ENCODE measurements at places on chromosomes 2 and 18.

- no peak for DNase-seq
Observed at GRCh38 chr2:1889099-1889650, 144.9 kb upstream of the PXDN start.

GRCh38 chr2:12183032-12183645 is 436.7 kb downstream of the LPIN1 start:
- peak; percentile 48 for DNase-seq

DNA sequence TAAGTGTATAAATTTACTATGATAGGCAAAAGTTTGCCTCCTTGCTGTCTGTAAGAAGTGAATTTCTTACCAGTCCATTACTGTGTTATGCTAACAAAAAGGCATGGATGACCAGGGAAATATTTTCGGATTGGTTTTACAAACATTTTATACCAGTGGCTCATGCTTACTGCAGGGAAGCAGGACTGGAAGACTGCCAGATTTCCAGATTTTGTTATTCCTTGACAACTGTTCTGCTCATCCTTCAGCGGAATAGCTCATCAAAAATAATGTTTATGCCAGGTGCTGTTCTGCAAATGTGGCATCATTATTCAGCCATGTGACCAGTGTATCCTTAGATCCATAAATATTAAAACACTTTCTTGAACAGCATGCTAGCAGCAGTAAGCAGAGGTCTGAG is 40.4 kb upstream of the NETO1 start:
- DNase-seq: no peak

- DNase-seq: no peak
Observed at GRCh38 chr2:195586062-195586714, 70.8 kb upstream of the SLC39A10 start.

DNA sequence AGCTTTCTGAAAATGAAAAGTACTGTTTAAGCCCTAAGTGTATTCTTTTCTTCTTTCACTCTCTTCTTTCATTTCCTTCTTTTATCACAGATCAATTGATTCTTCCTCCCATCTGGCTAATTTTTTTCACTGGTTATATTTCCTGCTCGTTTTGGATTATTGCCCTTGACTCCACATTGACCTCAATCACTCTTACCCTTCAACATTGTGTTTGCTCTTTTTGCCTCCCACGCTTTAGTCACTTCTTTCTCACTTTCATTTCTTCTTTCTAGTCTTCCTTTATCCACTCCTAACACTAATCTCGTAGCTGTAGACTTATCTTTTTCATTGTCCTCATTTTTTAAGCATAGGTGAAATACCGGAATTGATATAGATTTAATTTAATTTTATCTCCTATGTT is 320.3 kb upstream of the VRK2 start:
- DNase-seq: no peak

DNA sequence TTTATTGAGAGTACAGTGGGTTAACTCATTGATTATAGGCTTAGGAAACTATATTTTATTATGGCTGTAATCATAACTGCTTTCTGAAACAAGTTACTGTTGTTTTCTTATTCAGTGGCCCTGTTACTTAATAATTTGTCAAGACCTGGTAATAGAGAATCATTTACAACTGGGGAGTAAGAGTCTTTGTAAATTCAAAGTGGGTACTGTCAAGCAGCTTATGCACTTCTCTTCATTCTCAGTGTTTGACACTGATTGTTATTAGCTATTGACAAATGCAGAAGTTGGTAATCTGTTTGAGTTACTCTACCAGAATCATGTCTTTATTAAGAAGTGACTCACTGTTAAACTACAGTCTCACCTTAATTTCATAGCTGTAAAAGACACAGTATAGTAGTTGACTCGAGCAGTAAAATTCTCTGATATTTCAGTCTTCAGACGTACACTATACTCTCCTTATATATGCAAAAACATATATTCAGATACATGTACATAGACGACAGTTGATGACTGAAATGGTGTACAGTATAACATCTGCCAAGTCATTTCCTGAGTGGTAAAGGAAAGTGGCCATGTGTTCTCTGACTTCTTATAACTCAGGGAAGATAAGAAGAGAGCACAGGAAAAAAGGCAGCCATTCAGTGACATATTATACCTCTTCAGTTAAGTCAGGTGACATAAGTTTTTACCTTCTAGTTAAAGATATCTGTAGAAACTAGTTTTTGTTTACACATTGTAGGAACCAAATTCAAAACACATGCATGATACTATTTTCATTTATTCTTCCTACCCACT is 36.0 kb upstream of the TTC27 start:
- DNase-seq: peak; percentile 83

GRCh38 chr2:217911283-217912097 is 91.3 kb downstream of the TNS1 start:
- peak; percentile 38 for DNase-seq

- DNase-seq: no peak
Observed at GRCh38 chr18:74229005-74229404, 62.8 kb downstream of the CYB5A start.

DNA sequence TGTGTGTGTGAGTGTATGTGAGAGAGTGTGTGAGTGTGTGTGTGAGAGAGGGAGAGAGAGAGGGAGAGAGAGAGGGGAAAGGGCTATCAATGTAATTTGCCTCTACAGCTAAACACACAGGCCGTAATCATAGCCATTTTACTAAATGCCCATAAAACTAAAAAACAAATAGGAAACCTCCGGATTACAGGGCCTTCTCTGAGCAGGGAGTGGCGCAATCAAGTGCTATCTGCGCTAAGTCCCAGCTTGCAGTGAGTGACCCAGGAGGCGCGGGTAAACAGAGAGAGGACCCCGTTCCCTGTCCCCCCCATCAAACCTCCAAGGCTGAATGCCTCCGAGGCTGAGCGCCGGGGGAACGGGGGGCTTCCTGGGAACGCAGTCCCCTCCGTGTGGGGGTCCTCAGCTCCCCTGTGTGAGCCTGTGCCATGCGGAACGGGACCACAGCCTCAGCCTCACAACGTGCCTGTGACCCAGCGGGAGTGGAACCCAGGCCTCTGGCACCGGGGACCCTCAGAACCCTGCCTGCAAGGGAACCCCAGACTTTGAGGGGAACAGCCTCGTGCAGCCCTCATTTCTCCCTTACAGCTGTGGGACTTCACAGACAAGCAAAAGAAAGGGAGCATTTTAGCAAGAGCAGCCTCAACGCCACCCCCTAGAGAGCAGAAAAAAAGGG is 54.7 kb upstream of the ID2 start:
- peak; percentile 60 for DNase-seq

DNA sequence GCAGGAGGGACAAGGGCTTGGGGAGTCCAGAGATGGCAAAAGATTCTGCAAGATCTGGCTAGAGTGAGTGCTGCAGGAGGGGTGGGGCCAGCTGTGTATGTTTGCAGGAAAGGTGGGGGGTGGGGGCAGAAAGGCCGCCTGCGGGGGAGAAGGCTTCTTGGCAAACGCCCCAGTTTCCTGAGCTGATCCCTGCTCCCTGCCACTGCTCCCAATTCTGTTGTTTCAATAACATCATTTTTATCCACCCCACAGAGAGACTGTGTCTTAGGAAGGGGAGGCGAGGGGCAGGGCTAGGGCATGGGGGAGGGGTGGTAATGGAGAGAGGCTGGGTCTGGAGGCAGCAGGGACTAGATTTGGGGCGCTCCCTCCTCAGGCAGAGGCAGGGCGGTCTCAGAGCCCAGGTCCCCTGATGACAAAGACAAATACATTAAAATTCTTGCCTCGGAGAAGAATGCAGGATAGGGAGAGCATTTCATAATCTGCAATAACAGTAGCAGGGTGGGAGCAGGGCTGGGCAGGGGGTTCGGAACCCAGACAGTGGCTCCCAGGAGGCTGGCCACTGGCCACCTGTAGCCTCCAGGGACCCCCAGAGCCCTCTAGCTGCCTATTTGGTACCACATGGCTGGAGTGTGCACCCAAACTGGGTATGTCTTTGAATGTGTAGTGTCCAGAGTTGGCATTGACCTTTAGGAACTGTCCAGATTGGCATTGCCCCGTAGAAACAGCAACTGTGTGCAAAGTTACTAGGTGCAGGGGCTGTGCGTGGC is 2.1 kb upstream of the WNT6 start:
- DNase-seq: no peak

GRCh38 chr2:120702061-120702460 is 33.6 kb upstream of the GLI2 start:
- DNase-seq: no peak

GRCh38 chr2:230312638-230313037 is 14.4 kb upstream of the SP140L start:
- no peak for DNase-seq

DNA sequence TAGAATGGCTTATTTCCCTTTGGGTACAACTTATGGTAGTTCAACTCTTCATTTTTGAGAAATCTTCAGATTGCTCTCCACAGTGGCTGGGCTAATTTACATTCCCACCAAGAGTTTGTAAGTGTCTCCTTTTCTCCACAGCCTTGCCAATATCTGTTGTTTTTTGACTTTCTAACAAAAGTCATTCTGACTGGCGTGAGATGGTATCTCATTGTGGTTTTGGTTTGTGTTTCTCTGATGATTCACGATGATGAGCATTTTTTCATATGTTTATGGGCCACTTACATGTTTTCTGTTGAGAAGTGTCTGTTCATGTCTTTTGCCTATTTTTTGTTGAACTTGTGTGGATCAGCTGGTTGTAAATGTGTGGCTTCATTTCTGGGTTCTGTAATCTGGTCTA is 871.0 kb downstream of the EPHA4 start:
- DNase-seq: no peak

DNA sequence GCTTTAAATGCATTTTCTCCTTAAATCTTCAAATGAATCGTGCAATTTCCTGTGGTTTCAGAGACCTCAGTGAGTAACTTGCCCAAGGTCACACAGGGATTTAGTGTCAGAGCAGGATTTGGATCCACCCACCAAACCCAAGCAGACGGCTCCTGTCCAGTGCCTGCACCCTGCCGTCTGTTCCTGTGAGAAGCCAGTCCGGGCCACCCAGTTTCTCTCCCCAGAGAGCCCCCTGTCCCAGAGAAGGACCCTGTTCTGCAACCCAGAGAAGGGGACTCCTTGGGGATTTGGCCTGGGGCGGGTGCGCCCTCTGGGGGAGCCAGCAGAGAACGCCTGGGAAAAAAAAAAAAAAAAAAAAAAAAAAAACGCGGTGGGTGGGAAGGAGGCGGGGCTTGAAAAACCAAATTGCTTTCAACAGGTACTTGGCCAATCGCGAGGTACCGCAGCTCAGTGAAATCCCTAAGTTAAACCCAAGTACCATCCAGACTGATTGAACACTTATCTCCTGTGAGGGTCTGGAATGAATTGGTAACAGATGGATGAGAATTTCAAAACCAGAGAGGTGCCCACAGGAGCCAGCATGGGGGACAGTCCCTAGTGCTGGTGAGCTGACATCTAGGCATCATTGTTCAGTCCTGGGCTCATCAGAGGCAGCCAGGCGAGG is 30.9 kb upstream of the REEP1 start:
- DNase-seq: peak; percentile 67

DNA sequence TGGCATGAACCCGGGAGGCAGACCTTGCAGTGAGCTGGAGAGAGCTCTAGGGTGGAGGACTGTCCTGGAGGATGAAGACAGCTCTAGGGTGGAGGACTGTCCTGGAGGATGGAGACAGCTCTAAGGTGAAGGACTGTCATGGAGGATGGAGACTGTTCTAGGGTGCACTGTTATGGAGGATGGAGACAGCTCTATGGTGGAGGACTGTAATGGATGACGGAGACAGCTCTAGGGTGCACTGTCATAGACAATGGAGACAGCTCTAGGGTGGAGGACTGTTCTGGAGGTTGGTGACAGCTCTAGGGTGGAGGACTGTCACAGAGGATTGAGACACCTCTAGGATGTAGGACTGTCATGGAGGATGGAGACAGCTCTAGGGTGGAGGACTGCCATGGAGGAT is 21.1 kb upstream of the KCNG2 start:
- no peak for DNase-seq

DNA sequence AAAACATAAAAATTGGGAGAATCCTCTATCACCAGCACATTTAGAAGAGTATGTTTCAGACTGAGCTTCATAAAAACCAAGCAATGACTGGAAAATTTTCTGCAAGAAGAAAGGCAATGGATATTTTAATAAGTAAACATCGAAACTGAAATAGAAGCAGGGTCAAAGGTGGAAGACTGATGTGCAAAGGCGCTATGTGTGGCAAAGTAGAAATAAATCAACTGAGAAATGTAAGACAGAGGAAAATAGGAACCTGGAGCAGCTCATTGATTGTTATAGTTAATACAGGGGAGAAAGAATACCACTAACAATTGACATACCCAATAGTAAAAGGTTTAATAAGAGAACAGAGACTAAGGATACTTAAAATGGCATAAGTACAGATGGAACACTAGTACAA is 818.4 kb downstream of the SOCS6 start:
- no peak for DNase-seq

GRCh38 chr2:26300234-26300925 is 45.6 kb upstream of the SELENOI start:
- peak; percentile 31 for DNase-seq

GRCh38 chr2:9800975-9801726 is 42.1 kb upstream of the TAF1B start:
- DNase-seq: peak; percentile 80

DNA sequence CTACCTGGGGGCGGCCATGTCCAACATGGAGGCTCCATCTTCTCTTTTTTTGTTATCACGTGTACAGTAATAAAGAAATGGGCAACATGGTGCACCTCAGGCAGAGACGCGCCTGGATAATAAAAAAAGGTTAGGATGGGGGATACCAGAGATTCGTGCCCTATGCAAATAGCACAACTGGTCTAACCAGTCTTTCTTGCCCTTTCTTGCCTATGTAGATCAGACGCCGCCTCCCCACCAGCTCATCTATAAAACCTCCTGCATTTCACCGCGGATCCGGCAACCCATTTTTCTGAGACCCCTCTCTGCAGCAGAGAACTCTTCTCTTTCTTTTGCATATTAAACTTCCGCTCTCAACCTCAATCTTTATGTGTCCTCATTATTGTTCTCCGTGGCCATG is 68.7 kb downstream of the MYL12B start:
- DNase-seq: no peak

- DNase-seq: no peak
Observed at GRCh38 chr2:12435430-12436222, 281.1 kb upstream of the TRIB2 start.

- DNase-seq: no peak
Observed at GRCh38 chr2:33264766-33265165, 211.7 kb upstream of the RASGRP3 start.

DNA sequence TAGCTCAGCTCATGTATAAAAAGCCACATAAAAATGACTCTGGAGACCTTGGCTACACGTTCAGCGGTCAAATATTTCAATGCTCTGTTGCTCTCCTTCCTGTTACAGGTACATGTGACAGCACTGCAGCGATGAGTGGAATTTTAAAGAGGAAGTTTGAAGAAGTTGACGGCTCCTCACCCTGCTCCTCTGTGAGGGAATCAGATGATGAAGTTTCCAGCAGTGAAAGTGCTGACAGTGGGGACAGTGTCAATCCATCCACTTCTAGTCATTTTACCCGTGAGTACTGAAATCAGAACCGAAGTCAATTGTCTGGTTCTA is 125.4 kb downstream of the CSRNP3 start:
- DNase-seq: peak; percentile 11

DNA sequence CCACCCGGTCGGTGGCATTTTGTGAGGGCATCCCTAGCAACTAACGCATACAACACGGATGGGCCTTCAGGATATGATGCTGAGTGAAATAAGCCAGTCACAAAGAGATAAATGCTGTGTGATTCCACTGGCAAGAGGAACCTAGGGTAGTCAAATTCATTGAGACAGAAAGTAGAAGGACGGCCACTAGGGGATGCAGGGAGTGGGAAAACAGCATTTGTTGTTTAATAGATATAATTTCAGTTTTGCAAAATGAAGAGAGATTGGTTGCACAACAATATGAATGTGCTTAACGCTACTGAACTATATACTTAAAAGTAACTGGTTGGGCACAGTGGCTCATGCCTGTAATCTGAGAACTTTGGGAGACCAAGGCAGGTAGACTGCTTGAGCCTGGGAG is 112.9 kb downstream of the AFF3 start:
- no peak for DNase-seq

Measured in NB4 (cell line).